ENCODE measurements at places on chromosomes 16 and 17.

- no peaks in the 10 kb centered on the region for H3K4me1 ChIP-seq
- H3K4me3 ChIP-seq = no peak overlapping the region
- DNase-seq = no peak
- H3K27me3 ChIP-seq = no peaks in the 10 kb centered on the region
- H3K36me3 ChIP-seq = no peaks in the 10 kb centered on the region
- H3K27ac ChIP-seq = no peak overlapping the region
Measured at GRCh38 chr16:65254144-65254543, 132.3 kb upstream of the CDH11 start.

GRCh38 chr16:85335584-85336491 lies 223.6 kb upstream of the CIBAR2 start:
- H3K36me3 ChIP-seq = no peaks in the 10 kb centered on the region
- no peak overlapping the region for H3K4me3 ChIP-seq
- no peaks in the 10 kb centered on the region for H3K27me3 ChIP-seq
- H3K4me1 ChIP-seq = peaks cover 11% of the 10 kb centered on the region
- no peak for DNase-seq

GRCh38 chr17:75034236-75034908 lies 12.4 kb downstream of the ATP5PD start:
- peaks cover 21% of the 10 kb centered on the region for H3K36me3 ChIP-seq
- H3K27ac ChIP-seq = peak overlapping the region; percentile 91
- peak; percentile 88 for DNase-seq
- H3K4me1 ChIP-seq = peaks cover 16% of the 10 kb centered on the region
- peak overlapping the region; percentile 69 for H3K4me3 ChIP-seq

DNA sequence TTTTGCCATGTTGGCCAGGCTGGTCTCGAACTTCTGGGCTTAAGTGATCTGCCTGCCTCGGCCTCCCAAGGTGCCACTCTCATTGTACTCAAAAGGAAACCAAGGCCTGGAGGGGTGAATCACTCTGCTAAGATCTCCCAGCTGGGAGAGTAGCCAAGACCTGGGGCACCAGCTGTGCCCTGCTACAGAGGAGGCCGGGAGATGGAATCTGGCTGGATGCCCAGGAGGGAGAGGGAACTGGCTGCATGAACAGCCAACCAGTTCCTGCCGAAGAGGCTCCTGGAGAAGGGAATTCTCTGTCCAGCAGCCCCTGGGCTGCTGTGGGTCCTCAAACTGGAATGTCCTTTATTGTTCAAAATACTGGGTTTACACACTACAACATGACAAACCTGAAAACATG lies 238.7 kb upstream of the CIBAR2 start:
- H3K27ac ChIP-seq = no peak overlapping the region
- no peaks in the 10 kb centered on the region for H3K36me3 ChIP-seq
- H3K4me3 ChIP-seq = no peak overlapping the region
- H3K27me3 ChIP-seq = no peaks in the 10 kb centered on the region
- H3K4me1 ChIP-seq = peaks cover 12% of the 10 kb centered on the region
- DNase-seq = peak; percentile 87

GRCh38 chr17:1709971-1710806 lies at the start of gene TLCD2:
TLCD2 (minus strand) TSS chr17:1710377; CDS start chr17:1710242, 135 bp downstream.
- H3K4me3 ChIP-seq = peak within 1 kb of the TSS; percentile 73
- DNase-seq = peak; percentile 76
- H3K27ac ChIP-seq = peak within 1 kb of the TSS; percentile 64
- no peaks in the 10 kb centered on the region for H3K36me3 ChIP-seq
- peaks cover 16% of the 10 kb centered on the region for H3K27me3 ChIP-seq
- peaks cover 43% of the 10 kb centered on the region for H3K4me1 ChIP-seq

DNA sequence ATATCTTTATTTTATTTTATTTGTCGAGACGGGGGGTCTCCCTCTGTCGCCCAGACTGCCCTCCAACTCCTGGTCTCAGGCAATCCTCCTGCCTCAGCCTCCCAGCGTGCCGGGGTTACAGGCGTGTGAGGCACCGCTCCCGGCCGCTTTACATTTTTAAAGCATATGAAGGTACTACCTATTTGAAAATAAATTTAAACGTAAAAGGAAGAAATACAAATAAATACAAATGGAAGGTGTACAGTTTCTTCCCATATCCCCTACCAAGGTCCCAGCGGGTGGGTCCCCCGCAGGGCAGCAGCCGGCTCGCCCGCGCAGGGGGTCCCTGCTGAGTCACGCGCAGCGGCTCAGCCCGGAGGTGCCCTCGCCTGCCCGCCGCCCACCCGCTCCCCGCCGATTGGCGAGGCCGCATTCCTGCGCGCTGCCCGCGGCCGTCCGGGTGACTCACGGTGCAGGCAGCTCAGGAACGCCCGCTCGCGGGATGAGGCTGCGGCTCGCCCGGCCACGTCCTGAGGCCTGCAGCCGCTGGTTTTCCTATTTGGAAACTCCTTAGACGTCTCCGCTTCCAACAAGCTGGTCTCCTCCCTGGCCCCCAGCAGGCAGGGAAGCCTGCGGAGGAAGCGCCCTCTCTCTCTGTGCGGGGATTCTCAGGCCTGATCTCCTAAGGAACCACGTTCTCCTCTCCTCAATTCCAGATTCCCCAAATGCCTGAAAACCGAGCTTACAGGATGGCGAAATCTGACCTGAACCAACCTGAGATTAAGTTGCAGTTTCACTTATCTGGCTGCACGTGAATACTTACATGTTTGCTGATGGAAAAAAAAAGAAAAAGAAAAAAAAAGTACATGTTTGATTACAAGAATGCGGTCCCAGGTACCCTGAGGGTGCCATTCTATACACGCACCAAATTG lies 54.8 kb upstream of the MAP3K14 start:
- peaks cover 14% of the 10 kb centered on the region for H3K27me3 ChIP-seq
- no peaks in the 10 kb centered on the region for H3K36me3 ChIP-seq
- peak overlapping the region; percentile 10 for H3K4me3 ChIP-seq
- peak overlapping the region; percentile 76 for H3K27ac ChIP-seq
- H3K4me1 ChIP-seq = peaks cover 15% of the 10 kb centered on the region

- H3K27me3 ChIP-seq = peaks cover 30% of the 10 kb centered on the region
- H3K4me1 ChIP-seq = peaks cover 28% of the 10 kb centered on the region
- peak overlapping the region; percentile 61 for H3K27ac ChIP-seq
- peak overlapping the region; percentile 72 for H3K4me3 ChIP-seq
- no peaks in the 10 kb centered on the region for H3K36me3 ChIP-seq
Measured at GRCh38 chr17:7435676-7436555, 681 bp downstream of the TMEM102 start.

All from left lung (tissue), 14 donors.